ENCODE measurements at places on chromosomes 5 and 9.

- DNase-seq, result no peak
Observed at GRCh38 chr5:1930501-1930879, 47.8 kb upstream of the IRX4 start.

DNA sequence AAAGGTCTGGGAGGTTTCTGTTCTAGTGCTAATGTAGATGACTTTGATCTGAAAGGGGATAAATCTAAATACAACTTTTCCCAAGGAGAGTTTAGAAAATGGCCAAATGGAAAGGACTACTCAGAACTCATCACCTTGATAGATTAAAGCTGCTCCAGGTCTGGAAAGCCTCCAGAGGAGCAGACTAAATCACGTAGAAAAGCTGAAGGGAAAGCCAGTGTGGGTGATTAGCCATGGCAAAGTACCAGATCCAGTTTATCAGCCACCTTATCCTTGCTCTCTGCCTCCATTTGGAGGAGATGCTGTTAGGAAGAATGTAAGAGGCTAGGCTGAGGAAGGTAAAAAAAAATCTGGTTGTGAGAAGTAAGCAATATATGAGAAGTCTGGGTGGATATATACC lies 120.7 kb upstream of the RAI14 start:
- no peak for DNase-seq

- no peak for DNase-seq
Observed at GRCh38 chr9:96270236-96270744, 31.7 kb downstream of the HSD17B3 start.

GRCh38 chr5:131081374-131081773 lies 83.7 kb downstream of the HINT1 start:
- DNase-seq, result peak; percentile 36

DNA sequence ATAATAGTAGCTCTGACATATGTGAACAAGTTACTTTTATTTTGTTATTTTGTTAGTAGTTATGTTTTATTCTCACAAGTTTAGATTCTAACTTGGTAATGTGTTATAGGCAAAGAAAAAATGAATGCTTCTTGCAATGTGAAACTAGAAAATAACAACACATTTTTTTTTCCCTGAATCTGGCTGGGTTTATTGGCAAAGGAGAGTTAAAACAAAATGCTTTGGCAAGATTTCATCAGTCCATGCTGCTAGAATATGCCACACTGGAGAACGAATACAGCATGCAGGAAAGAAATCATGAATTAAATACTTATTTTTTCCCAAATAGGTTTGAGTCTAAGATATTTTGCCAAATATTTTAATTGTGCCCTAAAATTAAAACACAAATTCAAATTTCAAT lies 1048.1 kb upstream of the ACO1 start:
- no peak for DNase-seq

DNA sequence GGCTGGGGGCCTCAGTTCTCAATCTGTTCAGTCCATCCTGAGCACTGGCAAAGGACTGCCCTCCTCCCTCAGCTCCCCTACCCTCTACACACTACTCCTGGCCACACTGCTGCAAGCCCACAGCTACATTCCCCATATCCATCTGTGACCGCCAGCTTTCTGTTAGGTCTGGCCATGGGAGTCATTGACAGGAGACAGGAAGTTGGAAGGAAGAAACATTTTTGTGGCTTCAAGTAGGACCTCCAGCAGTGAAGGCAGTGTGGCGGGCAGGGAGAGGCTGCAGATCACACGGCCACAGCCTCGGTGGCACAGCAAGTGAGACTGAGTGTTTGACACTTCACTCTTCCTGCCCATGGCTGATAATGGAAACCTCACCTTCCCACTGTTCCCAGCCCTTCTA lies 55.9 kb downstream of the SECISBP2 start:
- no peak for DNase-seq

- DNase-seq, result no peak
Observed at GRCh38 chr5:107112216-107112615, 558.5 kb downstream of the EFNA5 start.

DNA sequence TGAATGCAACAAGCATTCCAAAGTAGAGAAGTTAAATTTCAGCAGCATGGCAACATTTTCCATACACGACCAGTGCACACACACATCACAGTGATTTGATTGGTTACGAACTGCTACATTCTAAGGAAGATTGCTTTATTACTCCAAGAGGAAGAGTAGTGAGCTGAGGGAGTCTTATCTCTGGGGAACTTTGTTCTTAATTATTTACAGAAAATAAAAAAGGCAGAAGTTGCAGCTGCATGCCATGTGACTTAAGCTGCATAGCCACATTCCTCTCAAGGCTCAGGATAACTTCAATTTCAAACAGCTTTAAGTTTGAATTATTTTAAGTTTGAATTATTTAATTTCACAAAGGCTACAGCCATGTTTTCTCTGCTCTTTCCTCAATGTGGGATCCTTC lies 71.6 kb upstream of the HSPB3 start:
- DNase-seq, result no peak

- DNase-seq, result no peak
Observed at GRCh38 chr5:53366245-53366644, 114.2 kb upstream of the FST start.

Measured in GM04503 (cell line).